Stimulated activated CD8-positive, alpha-beta memory T cell treated with anti-CD3 and anti-CD28 coated beads, Interleukin-15, amount 100 ng/mL, for 24 hours (primary cell): ENCODE measurements at places on chromosomes 2 and 18.

DNA sequence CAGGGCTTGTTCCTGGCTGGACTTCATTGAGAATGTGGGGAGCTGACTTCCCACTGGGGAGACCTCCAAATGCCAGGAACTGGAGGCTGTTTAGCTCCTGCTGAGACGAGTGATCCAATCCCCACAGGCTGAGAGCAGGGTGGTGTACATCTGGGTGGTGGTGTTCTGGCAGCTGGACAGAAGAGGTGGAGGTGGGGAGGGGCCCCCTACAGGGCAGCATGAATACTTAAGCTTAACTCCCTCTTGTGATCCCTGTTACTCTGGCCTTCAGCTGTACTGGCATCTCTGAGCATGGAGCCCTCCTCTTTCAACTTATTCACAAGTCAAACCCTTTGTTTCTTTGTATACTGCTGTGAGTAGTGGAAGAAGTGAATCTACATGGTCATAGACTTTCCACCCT is 167.8 kb upstream of the LYPD1 start:
- DNase-seq, result no peak

- DNase-seq, result no peak
These were observed 661.1 kb downstream of the BCL11A start for GRCh38 chr2:59892398-59892797.

GRCh38 chr2:207252979-207253645 is 87.4 kb upstream of the KLF7 start:
- DNase-seq, result no peak

GRCh38 chr18:45255197-45255890 is 359.9 kb upstream of the SLC14A2 start:
- DNase-seq, result no peak

DNA sequence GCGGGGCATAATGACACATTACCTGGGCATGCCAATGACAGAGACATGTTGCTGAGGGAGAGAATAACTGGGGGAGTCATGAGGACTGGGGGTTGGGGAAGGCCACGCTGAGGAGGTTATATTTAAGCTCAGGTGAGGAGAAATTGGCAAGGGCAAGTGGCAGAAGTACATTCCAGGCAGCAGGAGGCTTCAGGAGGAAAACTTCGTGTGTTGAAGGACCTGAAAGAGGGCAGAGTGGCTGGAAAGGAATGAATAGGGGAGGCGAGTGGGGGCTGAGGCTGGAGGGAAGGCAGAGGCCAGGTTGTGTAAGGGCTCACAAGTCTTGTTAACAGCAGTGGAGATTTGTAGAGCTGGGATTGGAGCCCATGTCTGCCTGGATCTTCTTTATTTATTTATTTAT is 166.3 kb downstream of the RAPGEF4 start:
- no peak for DNase-seq

- no peak for DNase-seq
These were observed 5.5 kb upstream of the ARL4C start for GRCh38 chr2:234502285-234502918.

GRCh38 chr2:28638102-28638501 is 113.5 kb upstream of the PPP1CB start:
- DNase-seq, result no peak

GRCh38 chr2:19667536-19667949 is 234.2 kb downstream of the TTC32 start:
- DNase-seq, result no peak

DNA sequence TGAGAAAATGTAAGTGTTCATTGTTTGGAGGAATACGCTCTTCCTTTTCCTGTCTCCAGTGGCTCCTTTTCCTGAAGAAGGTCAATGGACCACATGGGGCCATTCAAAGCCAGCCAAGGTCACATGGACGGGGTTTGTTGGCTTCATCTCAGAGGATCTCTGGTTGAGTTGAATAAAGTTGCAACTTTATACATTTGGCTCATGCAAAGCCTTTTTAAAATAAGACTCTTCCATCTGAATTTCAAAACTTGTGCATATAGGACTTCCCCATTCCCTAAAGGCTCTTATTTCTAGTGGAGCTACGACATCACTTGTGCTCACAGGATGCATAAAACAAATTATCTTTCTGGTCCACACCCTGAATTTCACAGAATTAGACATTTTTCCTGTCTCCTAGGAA is 235.5 kb downstream of the CMPK2 start:
- DNase-seq, result no peak

- DNase-seq, result no peak
These were observed 13.0 kb downstream of the PTMA start for GRCh38 chr2:231720987-231721966.

DNA sequence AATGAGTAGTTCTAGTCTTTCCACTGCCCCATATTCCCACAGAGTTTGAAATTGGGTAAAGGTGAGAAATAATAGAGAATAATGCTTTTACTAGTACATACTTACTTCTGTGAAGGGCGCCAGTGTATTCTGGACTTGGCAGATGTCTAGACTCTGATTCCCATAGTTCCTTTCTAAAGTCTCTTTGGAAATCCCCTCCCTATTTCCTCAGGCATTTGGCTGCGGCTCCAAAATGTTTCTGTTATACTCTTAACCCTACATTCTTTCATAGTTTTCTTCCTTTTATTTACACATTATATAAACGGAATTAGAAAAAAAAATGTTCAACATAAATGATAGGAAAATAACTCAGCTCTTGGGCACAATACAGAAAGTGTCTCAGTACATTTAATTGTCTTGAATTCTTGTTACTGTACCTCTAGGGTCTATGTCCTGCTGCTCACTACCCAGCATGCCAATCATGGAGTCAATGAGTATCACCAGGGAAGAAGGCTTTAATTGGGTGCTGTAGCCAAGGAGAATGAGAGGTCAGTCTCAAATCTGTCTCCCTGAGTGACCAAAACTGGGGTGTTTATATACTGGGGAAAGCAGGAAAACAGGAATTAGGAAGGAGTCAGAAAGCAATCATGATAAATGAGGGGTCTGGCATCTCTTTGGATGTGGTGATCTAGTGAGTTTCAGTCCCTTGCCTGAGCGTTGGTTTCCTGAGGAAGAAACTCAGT is 147.8 kb upstream of the MMADHC start:
- no peak for DNase-seq
